CD4-positive, alpha-beta T cell treated with Interleukin-17A for 1 hour (primary cell): ENCODE measurements at places on chromosomes 5 and 9.

DNA sequence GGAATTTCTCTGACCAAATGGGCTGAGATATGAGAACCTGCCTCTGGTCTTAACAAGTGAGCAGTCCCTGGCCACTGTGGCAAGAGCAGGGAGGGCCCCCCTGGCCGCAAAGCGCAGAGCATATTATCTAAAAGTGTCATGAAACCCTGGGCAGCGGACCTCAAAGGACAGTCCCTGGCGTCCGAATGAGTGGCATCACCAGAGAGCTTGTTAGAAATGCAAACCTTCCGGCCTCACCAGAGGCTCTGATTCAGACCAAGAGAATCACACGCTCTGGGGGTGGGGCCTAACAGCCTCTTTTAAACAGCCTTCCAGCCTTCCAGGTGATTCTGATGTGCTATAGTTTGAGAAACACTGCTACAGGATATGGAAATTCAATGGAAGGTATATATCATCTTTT is 10.9 kb downstream of the PTPN3 start:
- DNase-seq = no peak

- DNase-seq = peak; percentile 68
These were observed at the start of gene MGAT4B for GRCh38 chr5:179806250-179807048. TSS of gene MGAT4B (minus strand) at chr5:179806866. CDS start at chr5:179806583, 283 bp downstream.

DNA sequence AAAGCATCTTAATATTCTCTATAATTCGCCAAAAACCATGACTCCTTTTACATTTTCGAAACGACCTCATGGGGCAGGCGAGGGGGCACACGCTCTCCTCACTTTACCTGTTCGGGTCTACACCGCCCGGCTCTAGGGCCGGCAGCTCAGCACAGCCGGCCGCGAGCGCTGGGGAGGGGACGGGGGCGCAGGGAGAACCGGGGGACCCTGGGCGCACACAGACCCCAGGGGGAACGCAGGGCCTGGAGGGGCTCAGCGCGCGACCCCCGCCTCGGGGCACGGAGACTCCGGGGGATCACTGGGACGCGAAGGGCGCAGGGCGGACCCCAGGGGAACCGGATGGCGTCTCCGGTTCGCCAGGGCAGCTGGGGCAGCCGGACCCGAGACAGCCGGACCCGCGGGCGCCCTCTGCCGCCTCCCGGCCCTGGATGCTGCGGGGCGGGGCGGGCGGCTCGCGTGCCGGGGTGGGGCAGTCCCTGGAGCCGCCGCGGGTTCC is at the start of gene AHRR:
TSS of gene AHRR (plus strand) at position 485 of the 496 bp plus-strand sequence. CDS start 22,189 bp downstream, outside the sequence.
- no peak for DNase-seq

- no peak for DNase-seq
These were observed 6.4 kb upstream of the ACOT12 start for GRCh38 chr5:81400375-81400774.

GRCh38 chr9:26375448-26375847 is 517.2 kb downstream of the CAAP1 start:
- DNase-seq = no peak

- DNase-seq = no peak
These were observed 2.9 kb downstream of the OR2V1 start for GRCh38 chr5:181127907-181128626.

DNA sequence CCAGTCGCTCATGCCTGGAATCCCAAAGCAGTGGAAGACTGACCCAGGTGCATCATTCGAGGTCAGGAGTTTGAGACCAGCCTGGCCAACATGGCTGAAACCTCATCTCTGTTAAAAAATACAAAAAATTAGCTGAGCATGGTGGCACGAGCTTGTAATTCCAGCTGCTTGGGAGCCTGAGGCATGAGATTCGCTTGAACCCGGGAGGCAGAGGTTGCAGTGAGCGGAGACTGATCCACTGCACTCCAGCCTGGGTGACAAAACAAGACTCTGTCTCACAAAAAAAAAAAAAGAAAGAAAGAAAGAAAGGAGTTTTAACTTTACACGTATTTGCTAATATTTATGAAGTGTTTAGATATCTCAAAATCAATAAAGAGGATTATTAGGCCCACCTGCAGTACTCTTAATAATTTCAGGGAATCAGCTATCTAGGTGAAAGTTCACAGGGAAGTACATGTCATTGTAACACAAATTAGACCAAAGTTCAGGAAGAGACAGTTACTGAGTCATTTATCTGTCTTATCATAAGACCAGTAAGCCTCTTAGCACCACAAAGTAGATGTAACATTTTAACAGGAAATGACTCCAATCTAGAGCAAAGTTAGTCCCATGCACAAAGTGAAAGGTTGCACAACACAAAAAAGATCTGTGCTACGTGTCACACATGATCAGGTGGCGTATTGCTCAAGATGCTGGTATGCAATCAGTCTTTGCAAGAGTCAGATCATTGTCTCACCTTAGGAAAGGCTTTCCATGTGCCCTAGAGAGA is 34.1 kb upstream of the PLIN2 start:
- peak; percentile 73 for DNase-seq

DNA sequence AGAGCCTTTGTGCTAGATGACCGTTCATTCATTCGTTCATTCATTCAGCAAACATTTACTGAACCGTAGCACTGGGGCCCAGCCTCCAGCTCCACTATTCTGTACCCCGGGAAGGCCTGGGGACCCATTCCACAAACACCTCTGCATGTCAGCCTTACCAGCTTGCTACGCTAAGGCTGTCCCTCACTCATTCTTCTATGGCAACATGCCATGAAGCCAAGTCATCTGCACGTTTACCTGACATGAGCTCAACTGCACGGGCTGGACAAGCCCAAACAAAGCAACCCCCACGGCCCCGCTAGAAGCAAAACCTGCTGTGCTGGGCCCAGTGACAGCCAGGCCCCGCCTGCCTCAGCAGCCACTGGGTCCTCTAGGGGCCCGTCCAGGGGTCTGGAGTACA is 6.0 kb downstream of the CEL start:
- no peak for DNase-seq

DNA sequence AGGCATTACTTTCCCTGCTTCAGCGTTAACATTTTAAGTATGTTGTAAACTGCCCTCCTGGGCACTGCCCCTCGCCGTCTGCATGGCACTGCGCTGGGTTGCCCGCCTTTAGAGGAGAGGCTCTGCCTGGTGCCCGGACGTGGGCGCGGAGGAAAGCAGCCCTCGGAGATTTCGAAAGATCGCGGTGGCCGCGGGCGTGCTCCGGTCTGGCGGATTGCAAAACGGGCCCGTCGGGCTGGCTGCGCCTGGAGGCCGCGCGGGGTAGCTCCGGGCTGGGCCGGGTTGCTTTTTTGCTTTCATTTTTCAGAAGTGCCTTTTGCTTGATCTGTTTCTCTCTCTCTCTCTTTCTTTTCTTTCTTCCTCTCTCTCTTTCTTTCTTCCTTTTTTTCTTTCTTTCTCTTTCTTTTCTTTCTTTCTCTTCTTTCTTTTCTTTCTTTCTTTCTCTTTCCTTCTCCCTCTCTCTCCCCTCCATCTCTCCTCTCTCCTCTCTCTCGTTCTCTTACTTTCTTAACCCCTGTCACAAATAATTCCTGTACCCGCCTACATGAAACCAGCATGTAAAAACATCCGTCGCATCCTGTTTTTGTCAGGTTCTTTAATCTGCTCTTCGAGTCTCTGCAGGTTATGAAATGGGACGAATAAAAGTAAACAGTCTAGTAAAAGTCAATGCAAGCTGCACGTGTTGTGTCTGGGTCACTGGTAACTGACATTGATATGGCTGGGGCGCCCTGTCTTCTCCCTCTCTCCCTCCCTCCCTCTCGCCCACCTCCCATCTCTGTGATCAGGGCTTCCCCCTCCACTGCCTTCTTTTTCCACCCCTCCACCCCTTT is 1.7 kb downstream of the FST start:
- DNase-seq = peak; percentile 55

DNA sequence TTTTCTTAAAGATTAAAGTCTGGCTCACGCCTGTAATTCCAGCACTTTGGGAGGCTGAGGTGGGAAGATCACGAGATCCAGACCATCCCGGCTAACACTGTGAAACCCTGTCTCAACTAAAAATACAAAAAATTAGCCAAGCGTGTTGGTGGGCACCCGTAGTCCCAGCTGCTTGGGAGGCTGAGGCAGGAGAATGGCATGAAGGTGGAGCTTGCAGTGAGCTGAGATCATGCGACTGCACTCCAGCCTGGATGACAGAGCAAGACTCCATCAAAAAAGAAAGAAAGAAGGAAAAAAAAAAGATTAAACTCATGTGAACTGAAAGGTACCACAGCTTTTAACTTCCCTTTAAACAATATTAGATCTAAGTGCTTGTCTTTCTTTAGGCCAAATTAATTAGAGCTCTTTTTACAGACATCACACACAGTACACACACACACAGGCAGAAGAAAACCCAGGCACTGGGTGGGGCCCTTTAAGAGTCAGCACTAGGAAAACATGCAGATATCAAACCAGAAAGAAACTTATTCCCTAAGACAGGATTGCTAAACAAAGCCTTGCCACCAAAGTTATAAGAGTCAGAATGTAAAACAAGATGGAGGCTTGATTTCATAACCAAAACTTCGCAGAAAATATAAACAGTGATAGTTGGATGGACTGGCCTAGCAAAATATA is 29.3 kb upstream of the UHRF2 start:
- DNase-seq = no peak

- DNase-seq = no peak
These were observed 188.3 kb upstream of the MEF2C start for GRCh38 chr5:89071101-89071940.

- no peak for DNase-seq
These were observed 78.7 kb upstream of the IRX4 start for GRCh38 chr5:1961304-1961946.
